Activated CD4-positive, CD25-positive, alpha-beta regulatory T cell (primary cell): ENCODE measurements at places on chromosomes 1 and 21.

GRCh38 chr1:87760155-87760554, 431.5 kb downstream of the LMO4 start:
- no peak for DNase-seq

DNA sequence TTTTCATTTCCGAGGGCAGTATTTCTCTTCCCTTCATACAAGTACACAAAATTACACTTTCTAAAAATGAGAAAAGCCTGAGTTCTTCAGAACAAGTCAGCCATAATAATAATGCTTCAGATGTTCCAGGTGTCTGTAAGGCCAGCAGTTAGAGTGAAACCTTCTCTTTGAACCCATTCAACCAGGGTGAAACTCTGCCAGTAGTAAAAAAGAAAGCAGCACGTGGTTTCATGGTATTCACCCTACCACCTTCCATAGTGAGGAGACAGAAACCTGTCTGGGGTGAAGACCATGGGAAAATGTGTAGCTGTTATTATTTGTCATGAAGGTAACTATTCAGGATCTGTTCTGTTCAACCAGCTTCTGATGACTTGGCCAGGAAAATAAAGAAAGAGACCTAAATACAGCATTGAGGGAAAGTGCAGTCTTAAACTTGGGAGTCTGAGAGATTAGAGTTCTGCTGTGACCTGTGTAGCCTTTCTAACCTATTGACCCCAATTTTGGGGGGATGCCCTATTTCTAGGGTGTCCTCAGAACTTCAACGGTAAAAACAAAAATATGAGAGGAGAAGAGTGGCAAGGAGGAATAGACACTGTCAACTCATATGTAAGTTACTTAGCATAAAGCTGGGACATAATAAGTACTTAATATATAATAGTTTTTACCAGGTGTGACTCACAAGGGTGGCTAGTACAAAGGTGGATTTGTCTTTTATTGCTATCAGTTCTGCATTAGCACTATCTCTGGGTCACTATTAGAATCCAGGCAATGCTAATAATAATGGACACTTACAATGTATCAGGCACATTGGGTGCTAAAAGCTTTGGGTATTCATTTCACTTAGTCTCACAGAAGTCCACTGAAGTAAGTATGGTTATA, 70.0 kb upstream of the TNFSF4 start:
- no peak for DNase-seq

- no peak for DNase-seq
These were observed 32.1 kb upstream of the LRIG2 start for GRCh38 chr1:113040718-113041412.

- DNase-seq: no peak
These were observed 179.1 kb downstream of the DUSP10 start for GRCh38 chr1:221562542-221563475.

DNA sequence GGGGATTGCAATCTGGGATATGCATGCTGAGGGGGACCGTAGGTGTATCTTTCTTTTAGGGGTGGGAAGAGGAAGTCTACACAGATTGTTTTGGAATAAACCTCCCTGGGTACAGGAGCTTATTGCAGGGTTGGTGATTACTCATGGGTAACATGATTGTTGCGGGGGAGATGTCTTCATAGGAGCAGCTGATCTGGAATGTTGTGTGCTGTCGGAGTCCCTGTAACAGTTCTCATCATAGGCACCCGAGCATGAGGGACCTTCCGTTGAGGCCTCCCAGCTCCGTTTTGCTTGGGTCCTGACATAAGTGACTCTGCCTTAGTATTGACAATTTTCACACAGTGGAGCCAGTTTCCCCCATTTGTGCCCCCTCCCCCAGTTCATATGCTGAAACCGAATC, 4.2 kb upstream of the PRXL2B start:
- no peak for DNase-seq

- no peak for DNase-seq
These were observed 37.9 kb downstream of the FABP3 start for GRCh38 chr1:31335007-31335406.

- no peak for DNase-seq
These were observed 10.5 kb downstream of the MIIP start for GRCh38 chr1:12029720-12030339.
